Dermis microvascular lymphatic vessel endothelial cell (primary cell): ENCODE measurements at places on chromosomes 7 and 10. TPM values are rescaled to one million over a fixed set of nuclear protein-coding genes. Genes with fewer than 3 reads are reported as not detected.
A peak's percentile ranks its signal among the peaks of the same experiment; 100 is the strongest.

The FAM20C gene
- 1.2 and 1.3 TPM in 2 replicates for total RNA-seq

The CALCR gene
- not detected in 2 replicates for total RNA-seq

- no peak for DNase-seq
Observed at GRCh38 chr7:95267754-95268153, 56.6 kb downstream of the PON1 start.

DNA sequence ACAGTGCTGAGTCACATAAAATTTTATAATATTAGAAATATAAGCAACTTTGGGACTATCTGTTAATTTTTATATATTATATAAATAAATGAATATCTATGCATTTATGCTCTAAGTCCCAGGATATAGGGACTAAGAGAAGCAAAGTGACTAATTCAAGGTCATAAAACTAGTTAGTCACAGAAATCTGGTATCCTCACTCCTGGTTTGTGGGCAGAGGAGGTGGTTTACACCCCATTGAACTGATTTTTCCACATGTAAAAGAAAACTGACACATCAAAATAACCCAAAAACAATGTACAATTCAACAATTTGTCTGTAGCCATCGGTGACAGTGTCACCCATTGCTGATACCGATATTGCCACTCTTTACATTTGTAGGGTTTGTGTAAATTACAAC is 3.0 kb downstream of the PCLO start:
- no peak for DNase-seq

- DNase-seq = peak; percentile 56
Observed at GRCh38 chr7:65798111-65799075, 74.5 kb upstream of the VKORC1L1 start.
